ENCODE measurements at places on chromosomes 5 and 9.

DNA sequence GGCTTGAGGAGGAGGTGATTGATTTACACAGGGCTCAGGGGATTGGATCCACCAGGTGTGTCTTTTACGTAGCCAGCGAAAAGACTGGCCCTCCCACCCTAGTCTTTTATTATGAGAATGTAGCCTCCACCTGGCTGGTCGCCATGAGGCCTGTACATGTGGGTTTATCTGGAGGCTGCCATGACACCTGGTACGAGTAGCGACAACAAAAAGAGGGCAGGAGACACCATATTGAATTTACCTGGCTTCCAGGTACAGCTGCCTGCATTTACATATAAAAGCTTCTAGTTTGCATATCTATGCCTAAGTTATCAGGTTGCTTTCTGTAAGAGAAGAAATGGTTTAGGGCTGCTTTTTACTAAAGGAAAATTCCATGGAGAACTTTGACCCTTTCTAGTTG, 1173.7 kb upstream of the SEMA6A start:
- no peak for DNase-seq

DNA sequence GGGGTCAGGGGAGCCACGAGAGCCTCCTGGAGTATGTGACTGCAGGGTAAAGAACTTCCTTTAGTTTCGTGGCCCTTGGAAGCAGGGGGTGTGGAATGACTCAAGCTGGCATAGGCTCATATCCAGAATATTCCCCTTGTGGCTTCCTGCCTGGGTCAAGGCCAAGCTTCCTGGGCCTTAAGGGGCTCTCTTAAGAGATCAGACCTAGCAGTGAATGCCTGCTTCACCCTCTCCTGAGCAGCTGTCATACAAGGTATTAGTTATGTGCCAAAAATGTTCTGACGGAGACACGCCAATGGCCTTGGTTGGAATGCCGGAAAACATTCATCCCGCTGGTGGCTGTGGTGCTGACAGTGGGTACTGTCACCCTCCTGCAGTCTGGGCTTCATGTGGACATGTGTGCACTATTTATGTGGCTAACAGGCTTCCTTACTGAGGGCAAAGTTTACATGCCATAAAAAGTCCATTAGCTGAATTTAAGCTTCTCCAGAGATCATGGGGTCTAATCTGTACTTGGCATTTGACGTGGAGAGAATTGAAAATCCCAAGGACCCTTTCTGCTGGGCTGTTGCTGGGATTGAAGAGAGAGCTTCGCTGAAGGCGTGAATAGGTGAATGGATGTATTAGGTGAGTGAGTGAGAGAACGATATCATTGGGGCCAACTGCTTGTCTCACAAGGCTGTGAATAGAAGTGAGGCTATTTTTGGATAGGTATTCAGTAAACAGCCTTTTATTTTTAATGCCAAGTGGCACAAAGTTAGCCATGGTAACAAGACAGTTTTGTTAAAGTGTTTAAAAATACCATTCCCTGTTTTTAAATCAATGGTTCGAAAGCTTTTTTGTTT, 156.8 kb downstream of the MACROH2A1 start:
- DNase-seq, result peak; percentile 26

DNA sequence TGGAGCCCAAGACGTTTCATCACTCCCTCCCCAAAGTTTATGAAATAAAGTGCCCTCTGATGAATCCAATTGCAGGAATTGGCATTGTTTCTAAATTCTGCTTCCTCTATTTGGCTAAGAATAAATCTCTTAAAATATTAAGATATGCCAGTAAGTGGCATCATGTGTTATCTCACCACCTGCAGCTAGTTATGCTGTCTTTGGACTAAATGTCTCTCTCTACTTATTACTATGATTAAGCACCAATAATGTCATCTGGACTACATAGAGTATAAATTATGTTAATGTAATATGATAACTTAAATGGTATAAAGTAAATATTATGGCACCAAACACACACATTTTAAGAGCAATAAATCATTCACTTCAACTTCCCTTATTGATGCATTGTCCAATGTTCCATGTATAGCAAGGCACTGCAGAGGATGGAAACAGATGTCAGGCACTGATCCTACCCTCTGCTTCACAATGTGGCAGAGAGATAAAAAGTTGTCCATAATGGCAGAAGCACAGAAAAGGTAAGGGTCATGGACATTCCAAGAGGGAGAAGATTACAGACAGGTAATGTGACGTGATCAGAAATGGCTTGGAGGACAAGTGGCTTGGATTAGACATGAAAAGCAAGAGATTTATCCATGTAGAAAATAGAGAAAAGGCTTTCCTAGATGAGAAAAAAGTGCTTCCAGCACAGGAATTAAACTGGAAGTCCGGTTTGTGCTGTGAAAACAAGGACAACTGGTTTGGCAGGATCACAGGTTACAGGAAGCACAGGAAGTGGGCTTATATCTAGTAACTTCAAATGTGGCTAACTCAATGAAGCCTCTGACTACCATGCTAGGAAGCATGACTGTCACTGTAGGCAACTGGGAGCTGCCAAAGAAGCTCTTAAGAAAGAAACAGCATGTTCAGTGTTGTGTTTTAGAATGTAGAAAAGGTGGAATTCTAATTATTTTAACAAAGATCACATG, 26.7 kb downstream of the MARCHF11 start:
- DNase-seq, result no peak

DNA sequence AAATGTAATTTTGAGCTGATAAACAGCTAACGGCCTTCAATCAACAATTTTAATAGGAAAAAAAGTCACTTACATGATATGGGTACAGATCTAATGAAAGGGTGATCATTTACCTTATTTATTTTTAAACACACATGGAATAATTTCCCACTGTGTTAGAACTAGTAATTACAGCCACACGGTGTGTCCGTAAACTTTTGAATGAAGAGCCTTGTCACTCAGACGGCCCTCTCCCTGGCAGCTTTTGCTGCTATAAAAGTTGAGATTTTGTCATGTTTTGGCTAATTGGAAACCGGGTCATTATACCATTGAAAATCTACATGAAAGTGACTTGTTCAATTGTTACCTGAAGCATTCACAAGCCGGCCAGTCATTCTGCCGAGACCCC, 15.7 kb downstream of the CFAP77 start:
- no peak for DNase-seq

GRCh38 chr5:160278343-160278742, 34.0 kb downstream of the CCNJL start:
- no peak for DNase-seq

- DNase-seq, result no peak
Measured at GRCh38 chr9:115135821-115136778, 18.1 kb upstream of the TNC start.

- no peak for DNase-seq
Measured at GRCh38 chr5:75964008-75964407, 119.2 kb upstream of the SV2C start.

DNA sequence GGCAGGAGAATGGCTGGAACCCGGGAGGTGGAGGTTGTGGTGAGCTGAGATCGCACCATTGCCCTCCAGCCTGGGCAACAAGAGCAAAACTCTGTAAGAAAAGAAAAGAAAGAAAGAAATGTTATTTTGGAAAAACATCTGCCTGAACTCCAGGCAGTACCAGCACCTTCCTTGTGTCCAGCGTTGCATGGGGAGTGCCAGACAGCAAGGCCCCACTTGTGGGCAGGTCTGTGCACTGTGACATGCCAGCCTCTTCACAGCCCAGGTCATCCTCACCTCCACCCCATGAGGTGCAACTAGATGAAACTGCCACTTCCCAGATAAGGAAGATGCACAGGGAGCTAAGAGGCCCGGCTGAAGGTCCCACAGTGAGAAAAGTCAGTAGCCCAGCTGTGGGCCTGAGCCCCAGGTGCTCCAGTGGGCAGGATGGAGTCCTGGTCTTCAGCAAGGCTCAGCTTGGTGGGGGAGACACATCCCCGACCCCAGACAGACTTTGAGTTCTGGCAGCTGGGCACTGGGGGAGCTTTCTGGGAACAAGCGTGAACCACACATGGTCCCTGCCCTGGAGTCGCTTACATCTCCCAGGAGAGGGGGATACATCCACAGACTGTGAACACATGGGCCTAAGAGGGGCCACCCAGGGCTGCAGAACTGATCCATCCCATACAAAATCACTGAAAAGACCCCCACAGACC, 146.9 kb upstream of the IER5L start:
- DNase-seq, result no peak

- DNase-seq, result no peak
Measured at GRCh38 chr5:44868541-44868940, 59.8 kb downstream of the MRPS30 start.

DNA sequence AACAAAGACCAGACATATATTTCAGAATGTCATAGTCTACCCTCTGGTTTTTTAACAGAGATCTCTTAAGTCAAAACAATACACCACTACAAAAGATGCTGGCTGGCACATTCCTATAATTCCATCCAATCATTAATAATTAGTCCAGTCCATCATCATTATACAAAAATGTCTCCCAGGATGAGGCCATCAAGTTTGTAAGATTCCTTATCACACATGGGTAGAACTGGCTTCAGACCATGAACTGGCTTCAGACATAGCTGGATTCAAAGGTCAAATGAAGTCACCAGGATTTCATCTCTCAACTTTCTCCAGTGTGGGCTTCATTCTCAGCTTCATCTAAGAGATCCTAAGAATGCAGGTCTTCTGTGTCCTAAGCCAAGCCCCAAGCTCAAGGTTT, 147.1 kb downstream of the ENC1 start:
- DNase-seq, result no peak

- no peak for DNase-seq
Measured at GRCh38 chr5:54397420-54397819, 58.1 kb upstream of the HSPB3 start.

- no peak for DNase-seq
Measured at GRCh38 chr9:76528642-76529190, 69.7 kb downstream of the GCNT1 start.

GRCh38 chr5:14801792-14802191, 69.8 kb downstream of the ANKH start:
- no peak for DNase-seq

DNA sequence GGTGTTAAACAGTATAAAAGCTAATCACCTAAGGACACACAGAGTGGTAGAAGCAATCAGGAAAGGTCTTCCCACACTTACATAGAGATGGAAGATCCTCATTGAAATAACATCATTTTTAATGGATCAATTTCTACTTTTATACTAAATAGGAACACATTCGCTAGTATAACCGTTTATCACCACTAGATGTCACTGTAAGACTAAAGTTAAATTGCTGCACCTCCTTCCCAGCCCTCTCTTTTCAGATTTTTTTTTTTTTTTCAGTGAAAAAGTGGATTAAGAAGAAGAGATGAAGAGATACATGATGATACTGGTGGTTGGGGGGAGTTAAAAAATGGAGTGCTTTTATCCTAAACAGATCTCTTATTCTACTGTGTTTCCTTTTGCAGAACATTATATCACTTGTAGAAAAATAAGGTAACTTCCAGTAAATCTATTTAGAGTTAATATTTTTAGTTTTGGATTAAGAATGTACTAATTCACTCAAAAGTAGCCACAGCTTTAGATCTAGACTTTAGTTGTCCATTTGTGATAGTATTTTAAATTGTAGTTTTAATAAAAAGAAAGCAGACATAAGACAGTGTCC, 116.9 kb upstream of the ARRDC3 start:
- no peak for DNase-seq

- DNase-seq, result no peak
Measured at GRCh38 chr9:37683531-37684371, 33.0 kb downstream of the FRMPD1 start.

GRCh38 chr5:62138607-62139006, 167.4 kb upstream of the KIF2A start:
- no peak for DNase-seq

GRCh38 chr5:140055152-140055551, 12.1 kb upstream of the NRG2 start:
- no peak for DNase-seq

DNA sequence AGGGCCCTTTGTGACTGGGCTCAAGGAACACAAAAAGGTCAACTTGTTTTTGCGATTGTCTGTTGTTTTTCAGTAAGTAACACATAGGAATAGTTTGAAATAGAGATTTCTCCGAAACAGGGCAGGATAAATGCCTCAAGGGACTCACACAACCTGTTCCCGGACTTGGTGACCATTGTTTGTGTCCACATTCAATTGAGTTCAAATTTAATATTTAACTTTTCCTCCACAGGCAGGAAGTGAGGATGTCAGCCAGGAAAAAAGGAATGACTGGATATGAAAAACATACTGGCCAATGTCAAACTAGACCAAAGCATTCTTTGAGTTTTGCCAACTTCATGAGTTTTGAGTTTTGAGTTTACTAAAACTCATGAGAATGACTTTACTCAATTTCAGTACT, 72.7 kb downstream of the SPATA31C2 start:
- no peak for DNase-seq

DNA sequence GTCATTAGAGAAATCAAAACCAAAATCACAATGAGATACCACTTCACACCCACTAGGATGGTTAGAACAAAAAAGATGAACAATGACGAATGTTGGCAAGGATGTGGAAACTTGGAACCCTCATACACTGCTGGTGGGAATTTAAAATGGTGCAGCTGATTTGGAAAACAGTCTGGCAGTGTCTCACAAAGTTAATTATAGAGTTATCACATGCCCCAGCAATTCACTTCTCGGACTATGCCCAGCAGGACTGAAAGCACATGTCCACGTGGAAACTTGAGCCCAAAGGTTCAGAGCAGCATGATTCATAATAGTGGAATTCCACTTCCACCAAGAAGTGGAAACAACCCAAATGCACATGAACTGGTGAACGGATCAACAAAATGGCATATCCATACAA, 85.0 kb upstream of the HRH2 start:
- DNase-seq, result peak; percentile 59

DNA sequence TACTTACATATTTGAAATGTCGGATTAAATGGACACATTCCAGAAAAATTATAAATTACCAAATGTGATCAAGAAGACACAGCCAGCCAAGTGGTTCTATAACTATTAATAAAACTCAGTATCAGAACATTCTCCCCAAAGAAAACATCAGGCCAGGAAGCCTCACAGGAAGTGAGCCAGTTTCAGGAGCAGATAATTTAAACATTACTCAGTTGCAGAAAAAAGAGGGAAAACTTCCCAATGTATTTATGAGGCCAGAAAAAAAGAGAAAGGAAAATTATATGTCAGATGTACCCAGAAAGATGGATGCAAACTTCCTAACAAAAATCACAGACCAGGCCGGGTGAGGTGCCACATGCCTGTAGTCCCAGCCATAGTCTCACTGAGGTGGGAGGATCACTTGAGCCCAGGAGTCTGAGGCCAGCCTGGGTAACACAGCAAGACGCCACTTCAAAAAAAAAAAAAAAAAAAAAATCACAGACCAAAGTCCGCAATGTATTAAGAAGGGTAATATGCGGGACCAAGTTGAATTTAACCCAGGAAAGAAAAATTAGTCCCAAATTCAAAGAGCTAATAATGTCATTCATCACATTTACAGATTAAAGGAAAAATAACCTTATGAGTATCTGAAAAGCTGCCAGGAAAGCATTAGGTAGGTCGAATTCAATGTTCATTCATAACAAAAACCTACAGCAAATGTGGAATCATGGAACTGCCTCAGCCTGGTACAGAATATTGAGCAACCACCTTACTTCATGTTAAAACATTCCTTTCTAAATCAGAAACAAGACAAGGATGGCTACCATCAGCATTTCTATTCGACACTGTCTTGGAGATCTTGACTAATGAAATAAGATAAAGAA, 37.2 kb upstream of the NRARP start:
- no peak for DNase-seq

- DNase-seq, result no peak
Measured at GRCh38 chr5:33370466-33370859, 70.3 kb upstream of the TARS1 start.

All from islet precursor cell (in vitro differentiated cells).